ENCODE measurements at places on chromosomes 12 and 14.

DNA sequence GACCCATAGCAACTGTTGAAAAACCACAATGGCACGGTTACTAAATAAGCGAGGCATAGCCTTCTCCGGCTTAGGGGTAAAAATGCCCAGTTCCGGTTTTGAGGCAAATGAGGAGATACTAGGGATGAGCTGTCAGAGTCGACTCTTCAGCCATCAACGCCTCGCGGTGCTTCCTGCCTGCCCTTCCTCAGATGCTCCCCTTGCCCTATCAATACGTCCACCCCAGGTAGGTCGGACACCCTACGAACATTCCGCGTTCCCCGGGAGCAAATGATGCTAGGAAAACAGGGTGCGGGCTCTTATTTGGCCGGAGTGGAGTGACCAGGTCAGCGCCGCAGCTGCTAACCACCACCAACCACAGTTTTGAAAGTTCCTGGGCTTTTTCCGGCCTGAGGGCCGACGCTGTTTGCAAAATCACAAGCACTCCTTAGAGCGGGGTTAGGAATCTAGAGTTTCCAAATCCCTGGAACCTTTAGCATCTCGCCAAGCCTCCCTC is 1.2 kb downstream of the SRSF9 start:
- DNase-seq = peak; percentile 81

DNA sequence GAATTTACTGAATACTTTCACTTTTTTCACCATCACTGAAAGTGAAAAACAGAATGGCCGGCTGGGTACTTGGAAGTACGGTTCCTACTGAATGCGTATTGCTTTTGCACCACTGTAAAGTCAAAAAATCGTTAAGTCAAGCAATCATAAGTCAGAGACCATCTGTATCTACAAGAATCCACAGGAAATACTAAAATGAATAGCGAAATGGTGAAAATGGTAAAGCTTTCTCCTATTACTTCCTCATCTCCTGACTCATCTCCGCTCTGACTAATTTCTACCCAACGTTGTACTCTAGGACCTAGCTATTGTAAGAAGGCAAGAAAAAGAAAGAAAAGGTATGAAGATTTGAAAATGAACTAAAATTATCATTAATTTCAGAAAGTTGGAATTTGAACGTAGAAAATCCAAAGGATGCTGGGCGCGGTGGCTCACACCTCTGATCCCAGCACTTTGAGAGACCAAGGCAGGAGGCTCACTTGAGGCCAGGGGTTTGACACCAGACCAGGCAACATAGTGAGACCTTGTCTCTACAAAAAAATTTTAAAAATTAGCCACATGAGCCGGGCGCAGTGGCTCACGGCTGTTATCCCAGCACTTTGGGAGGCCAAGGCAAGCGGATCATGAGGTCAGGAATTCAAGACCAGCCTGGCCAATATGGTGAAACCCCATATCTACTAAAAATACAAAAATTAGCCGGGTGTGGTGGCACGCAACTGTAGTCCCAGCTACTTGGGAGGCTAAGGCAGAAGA is 5.3 kb upstream of the CDCA4 start:
- peak; percentile 81 for DNase-seq

GRCh38 chr12:99600388-99600787 is 47.2 kb upstream of the GARIN6 start:
- DNase-seq = no peak

GRCh38 chr14:66038212-66038611 is 448.0 kb upstream of the CCDC196 start:
- no peak for DNase-seq

DNA sequence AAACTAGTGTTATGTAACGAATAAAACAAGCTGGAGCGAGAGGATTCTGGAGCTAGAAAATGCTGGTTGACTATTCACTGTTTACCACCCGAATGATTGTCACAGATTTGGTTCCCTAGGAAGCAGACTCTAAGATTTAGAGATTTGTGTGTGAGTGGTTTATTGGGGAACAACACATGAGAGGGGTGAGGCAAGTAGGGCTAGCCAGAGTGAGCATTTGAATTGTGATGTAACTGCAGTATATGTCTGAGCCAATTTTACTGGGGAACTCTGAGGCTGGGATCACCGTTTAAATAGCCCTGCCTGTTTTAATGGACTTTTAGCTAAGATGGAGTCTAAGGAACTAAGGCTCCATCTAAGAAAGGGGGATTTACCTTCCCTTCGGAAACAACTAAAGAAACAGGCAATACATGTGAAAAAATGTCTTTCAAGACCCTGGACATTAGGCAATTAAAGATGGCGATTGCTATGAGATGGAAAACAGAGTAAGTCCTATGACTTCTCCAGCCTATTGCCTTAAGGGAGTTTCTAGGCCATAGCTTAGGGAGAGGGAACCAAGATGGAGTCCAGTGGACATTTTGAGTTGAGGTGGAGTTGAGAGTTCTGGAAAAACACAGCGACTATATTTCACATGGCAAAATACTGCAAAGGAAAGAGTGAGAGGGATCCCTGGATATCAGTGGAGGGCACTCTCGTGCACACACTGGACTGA is 6.3 kb downstream of the MGP start:
- DNase-seq = no peak

DNA sequence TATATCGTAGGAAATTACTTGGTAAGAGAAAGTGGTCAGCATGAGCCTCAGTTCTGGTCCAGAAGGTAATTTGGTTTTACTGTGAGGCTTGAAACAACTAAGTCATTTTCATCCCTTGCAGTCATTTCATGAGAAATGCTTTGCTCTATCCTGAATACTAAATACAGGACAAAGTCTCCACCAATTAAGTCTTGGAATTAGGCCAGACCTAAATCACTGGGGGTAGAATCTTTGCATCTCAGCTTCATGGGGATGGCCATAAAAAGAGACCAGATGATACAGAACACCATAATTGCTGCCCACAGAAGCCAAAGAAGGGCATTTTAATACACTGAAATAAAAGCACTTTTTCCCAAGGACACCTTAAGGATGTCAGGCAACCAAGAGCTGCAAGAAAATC is 277.9 kb upstream of the DCN start:
- no peak for DNase-seq

- DNase-seq = no peak
Observed at GRCh38 chr14:45038865-45039264, 45.1 kb upstream of the PRPF39 start.

- no peak for DNase-seq
Observed at GRCh38 chr12:9214534-9214933, 6.3 kb upstream of the PZP start.

GRCh38 chr12:6280053-6280469 is 30.4 kb upstream of the PLEKHG6 start:
- peak; percentile 26 for DNase-seq

- no peak for DNase-seq
Observed at GRCh38 chr14:91332986-91333649, 84.5 kb downstream of the CCDC88C start.

DNA sequence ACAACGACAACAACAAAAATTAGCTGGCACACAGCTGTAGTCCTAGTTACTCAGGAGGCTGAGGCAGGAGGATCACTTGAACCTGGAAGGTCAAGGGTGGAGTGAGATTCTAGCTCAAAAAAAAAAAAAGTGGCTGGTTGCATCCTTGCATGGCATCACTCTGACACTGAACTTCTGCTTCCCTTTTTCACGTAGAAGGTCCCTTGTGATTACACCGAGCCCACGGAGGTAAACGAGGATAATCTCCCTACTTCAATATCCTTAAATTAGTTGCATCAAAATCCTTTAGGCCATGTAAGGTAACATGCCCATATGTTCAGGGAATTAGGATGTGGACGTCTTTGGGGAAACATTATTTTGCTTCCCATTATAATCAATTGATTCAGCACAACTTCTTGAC is 4.0 kb upstream of the PPP4R4 start:
- DNase-seq = no peak

- peak; percentile 38 for DNase-seq
Observed at GRCh38 chr12:18224745-18225144, 36.6 kb upstream of the PIK3C2G start.

DNA sequence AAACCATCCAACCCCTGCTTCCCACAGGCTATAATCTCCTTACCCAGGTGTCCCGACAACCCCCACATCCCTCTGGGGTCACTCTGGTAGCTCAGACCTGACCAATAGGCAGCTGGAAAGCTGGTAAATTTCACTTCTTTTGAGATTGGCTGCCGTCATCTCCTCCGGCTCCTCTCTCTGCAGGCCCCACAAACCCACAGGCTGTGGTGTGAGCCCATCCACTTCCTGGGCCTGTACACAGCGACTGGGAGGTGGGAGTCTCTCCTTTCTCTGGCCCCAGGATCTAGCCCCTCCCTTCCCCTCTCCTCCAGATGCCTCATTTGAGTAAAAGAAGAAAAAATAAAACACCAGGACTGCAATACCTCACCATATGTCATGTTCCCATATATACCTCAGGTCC is 709 bp downstream of the INHBC start:
- no peak for DNase-seq

GRCh38 chr14:99349721-99350495 is 77.9 kb upstream of the BCL11B start:
- DNase-seq = no peak

GRCh38 chr12:104906695-104907094 is 51.4 kb downstream of the SLC41A2 start:
- DNase-seq = no peak

DNA sequence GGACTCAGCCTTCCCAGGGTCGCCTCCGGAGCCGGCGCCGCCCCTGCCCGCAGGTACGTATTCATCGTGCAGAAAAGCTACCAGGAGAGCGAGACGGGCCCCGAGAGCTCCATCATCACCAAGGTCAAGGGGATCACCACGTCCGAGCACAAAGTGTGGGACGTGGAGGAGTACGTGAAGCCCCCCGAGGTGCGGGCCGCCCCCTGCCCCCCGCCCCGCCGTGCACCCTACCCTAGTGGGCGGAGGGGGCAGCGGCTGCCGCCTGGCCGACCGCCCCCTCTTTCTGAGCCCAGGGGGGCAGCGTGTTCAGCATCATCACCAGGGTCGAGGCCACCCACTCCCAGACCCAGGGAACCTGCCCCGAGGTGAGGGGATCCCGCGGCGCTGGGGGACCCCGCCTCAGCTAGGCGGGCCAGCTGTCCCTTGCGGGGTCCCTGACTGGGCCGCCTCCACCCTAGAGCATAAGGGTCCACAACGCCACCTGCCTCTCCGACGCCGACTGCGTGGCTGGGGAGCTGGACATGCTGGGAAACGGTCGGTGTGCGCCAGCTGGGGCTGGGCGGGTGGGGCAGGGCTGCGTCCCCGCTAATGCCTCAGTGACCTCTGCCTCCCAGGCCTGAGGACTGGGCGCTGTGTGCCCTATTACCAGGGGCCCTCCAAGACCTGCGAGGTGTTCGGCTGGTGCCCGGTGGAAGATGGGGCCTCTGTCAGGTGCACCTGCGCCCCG is 973 bp downstream of the P2RX2 start:
- no peak for DNase-seq

DNA sequence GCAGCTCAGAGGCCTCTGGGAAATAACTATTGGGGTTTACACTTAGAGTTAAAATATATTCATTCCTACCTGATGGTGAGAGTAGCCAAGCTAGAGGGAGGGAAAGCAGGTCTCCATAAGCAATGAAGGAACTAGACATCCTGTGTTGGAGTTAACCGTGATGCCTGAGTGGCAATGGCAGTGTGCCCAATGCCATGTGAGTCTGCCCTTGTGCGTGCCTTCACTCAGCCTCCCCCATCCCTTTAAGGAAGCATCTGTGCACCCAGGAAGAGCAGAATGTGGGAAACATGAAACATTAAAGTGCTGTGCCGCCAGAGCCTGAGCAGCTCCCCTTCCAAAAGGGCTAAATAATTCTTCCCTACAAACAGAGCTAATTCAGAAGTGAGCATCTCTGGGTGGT is 76.3 kb downstream of the COX16 start:
- DNase-seq = no peak

DNA sequence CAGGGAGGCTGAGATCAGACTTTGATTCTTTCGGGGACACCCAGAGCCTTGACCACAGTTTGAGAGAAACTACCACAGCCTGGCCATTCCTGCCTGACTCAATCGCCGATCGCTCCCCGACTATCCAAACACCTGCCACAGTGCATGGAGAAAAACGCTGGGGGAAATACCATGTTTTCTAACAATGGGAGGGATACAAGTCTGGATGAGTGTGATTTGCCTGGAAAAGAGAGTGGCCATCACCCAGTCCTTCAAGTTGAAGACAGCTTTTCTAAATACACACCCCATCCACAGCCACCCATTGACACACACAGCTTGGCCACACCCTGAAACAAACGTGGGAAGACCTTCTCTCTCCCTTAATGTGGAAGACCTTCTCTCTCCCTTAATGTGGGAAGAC is 6.7 kb upstream of the VASH1 start:
- DNase-seq = no peak

GRCh38 chr12:88556213-88556774 is 24.0 kb downstream of the KITLG start:
- peak; percentile 31 for DNase-seq

GRCh38 chr14:52070051-52070431 is 1.2 kb upstream of the NID2 start:
- DNase-seq = no peak

DNA sequence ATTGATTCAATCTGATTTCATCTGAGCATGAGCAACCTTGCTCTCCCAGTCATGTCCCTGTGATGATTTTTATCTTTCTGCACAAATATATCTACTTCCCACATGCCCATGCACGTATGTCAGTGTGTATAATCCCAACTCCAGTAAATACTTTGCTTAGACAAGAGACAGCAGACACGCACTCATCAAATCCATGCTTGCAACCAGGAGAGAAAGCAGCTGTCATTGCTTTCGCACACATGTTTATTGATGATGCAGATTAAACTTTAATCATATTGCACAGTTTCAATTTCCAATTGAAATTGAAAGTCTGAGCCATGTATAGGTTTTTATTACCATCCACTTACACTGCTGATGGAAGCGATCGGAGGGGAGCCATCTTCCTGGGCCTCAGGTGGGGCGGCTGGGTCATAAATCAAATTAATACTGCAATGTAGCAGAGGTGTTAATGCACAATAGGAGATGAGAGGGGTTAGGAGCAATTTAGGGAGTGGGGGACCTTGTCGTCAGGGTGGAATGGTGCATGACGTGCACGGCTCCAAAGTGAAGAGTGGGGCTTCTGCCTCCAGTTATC is 68.6 kb upstream of the SRRM4 start:
- DNase-seq = no peak

DNA sequence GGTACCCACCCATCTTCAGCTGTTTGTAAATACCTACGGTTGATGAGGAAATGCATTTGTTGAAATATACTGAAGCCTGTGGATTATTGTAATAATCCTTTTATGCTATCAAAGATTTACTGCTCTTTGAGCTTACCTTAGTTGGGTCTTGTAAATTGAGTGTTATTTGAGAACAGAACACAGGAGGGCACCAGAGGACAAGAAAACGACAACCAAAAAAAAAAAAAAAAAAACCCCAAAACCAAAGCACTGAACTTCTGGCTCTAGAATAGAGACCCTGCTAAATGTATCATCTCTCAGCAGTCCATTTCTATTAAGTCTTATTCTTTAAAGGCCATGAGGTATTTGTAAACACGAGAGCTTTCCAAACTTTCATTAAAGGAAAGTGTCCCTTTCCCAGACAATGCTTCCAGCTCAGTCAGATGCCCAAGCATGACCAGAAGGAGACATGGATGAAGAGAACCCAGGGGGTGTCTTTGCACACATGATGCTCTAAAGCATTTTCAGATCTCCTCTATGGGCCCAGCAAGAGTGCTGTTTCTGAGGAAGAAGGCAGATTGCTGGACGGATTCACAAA is 763.9 kb downstream of the NRXN3 start:
- DNase-seq = peak; percentile 15

GRCh38 chr12:64714551-64714968 is 44.6 kb downstream of the GNS start:
- peak; percentile 93 for DNase-seq

- DNase-seq = no peak
Observed at GRCh38 chr14:68879321-68879781, 86.5 kb upstream of the ZFP36L1 start.
